ENCODE measurements at places on chromosomes 7 and 10. TPM values are rescaled to one million over a fixed set of nuclear protein-coding genes. Genes with fewer than 3 reads are reported as not detected.

Gene PHYH
- total RNA-seq = 25.1 TPM

Gene COA1
- 55.6 TPM for total RNA-seq

Gene ARHGEF5
- 14.5 TPM for total RNA-seq

GRCh38 chr10:61897671-61898434, 3.6 kb upstream of the ARID5B start:
- peak; percentile 57 for DNase-seq

- DNase-seq = peak; percentile 38
Observed at GRCh38 chr10:125050383-125050782, 108.5 kb downstream of the ZRANB1 start.

DNA sequence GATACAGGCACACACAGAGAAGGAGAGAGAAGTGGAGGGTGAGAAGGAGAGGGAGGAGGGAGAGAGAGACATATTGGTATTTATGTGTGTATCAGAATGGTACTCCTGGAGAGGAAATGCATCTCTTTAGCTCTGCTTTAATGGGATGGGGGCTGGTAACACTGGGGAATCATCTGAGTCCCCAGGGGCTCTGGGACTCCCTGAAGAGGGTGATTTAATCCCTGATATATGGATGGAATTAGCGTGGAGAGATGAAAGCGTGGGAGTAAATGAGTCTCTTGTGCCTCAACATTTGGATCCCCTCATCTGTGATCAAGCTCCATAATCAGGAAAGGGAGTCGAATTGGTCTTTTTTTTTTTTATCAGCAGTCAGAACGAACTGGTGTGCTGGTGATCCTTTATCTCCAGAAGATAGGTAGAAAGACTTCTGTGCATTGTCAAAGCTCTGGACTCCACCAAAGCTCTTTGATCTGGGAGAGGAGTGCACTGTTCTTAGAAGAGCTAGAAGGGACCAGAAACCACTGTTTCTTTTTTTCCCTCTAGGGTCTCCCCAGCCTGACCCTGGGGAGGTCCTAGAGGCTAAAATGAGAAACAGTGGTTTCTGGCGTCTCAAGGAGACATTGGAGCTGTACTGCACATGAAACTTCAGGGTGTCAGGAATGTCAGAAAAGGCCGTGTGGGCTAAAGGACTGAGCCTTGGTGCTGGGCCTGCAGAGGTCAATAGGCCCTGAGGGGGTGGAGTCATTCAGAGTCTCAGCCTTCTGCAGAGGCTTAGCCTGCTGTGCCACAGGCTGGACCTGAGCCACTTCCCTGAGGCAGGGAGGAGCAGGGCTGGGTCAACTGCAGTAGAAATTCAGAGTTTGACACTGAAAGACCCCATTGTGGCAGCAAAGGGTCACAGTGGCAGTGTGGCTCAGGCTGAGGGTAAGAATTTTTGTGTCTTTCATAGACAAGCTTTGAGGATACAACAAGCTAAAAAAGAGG, 234.4 kb upstream of the SLC26A5 start:
- DNase-seq = no peak
